ENCODE measurements at places on chromosomes 1 and 21.

DNA sequence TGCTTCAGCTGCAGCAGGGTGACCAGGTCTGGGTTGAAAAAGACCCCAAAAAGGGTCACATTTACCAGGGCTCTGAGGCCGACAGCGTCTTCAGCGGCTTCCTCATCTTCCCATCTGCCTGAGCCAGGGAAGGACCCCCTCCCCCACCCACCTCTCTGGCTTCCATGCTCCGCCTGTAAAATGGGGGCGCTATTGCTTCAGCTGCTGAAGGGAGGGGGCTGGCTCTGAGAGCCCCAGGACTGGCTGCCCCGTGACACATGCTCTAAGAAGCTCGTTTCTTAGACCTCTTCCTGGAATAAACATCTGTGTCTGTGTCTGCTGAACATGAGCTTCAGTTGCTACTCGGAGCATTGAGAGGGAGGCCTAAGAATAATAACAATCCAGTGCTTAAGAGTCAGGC lies 2.9 kb downstream of the C1QA start:
- no peak for DNase-seq

DNA sequence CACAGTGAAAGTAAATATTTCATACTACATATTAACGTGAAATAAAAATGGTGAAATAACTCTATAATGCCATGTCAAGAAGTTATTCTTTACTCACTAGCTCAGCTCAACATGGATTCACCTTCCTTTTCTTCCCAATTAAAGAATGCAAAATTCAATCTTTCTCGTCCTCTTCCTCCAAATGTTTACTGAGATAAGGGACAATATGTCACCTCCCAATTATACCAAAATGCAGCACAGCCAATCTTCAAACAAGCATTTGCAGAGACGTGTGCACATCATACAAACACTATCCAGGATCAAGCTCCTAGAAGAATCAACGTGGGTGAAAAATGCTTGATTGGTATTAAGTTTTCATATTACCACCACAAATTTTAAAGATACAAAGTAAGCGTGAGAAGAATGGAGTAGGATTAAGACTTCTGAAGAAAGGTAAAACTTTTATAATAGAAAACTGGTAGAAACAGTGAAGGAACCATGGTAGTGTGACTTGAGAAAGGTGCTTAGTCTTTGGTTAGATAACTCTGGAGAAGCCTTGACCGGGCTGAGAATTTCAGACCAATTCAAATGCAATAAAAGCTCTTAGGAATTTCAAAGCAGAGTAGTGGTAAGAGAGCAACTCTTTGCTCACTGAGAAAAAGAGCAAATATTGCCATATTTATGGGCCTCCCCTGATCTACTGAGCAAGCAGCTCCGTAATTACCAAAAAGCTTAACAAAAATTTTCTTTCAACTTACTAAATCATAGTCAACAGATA lies 7.2 kb downstream of the PTP4A2 start:
- no peak for DNase-seq

DNA sequence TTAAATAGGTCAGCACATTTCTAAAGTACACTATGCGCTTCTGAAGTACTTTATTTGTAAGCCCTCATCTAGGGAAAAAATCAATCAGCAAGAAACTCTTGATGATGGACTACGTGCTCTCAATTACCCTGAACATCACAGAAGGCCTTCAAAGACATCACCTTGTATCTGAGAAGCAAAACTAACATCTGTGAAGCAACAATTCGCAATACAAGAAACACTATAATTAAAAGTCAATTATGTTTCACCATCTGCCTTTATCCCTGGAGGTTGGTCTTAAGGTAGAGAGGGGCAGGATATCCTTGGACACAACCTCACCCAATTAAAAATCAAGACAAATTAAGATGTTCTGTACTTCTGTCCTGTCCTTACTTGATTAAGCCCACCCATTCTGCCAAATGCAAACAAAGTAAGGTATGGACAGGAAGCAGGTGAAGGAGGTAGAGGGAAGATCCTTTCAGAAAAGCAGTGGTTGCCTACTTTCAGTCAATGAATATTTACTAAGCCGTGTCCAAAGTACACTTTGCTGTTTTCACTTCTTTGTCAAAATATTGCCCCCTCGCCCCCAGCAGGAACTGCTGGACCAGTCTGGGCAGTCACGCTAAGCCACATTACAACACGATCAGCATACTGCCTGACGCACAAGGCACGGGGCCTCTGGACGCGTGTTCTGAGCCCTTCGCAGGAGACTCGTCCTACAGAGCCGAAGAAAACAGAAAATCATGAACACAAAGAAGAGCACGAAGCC lies 887 bp downstream of the SLC19A2 start:
- DNase-seq, result peak; percentile 28

GRCh38 chr1:37143800-37144199 lies 109.5 kb upstream of the GRIK3 start:
- DNase-seq, result no peak

- no peak for DNase-seq
Measured at GRCh38 chr1:154551474-154551873, 7.0 kb downstream of the UBE2Q1 start.

- DNase-seq, result no peak
Measured at GRCh38 chr1:37169743-37170275, 135.5 kb upstream of the GRIK3 start.

DNA sequence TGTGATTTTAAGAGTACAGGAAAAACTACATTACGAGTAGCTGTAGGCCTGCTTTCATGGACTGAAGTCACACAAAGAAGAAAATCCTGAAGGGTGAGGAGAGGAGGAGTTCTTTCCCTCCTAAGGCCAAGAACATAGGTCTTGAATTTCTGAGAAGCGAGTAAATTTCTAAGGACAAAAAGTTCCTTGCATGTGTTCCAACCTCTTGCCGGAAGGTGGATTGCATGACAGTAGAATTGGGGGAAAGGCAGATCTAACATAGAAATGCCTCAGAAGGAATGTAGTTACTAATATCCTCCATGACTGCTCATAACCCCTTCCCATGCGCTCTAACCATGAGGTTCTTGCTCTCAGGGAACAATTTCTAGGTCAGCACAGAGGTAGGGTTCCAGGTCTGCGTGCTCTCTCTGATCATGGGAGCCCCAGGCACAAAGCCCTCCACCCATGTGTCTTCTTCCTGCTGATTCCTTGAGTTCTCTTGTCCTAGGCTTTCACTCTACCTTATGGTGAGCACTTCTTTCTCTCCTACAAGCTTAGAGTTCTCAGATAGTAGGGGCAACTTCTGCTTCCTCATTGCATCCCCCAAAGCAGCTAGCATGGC lies 13.7 kb downstream of the CD2 start:
- DNase-seq, result no peak

GRCh38 chr1:79310609-79311008 lies 304.1 kb upstream of the ADGRL4 start:
- DNase-seq, result no peak

GRCh38 chr1:201167041-201167991 lies 13.0 kb upstream of the TMEM9 start:
- no peak for DNase-seq

DNA sequence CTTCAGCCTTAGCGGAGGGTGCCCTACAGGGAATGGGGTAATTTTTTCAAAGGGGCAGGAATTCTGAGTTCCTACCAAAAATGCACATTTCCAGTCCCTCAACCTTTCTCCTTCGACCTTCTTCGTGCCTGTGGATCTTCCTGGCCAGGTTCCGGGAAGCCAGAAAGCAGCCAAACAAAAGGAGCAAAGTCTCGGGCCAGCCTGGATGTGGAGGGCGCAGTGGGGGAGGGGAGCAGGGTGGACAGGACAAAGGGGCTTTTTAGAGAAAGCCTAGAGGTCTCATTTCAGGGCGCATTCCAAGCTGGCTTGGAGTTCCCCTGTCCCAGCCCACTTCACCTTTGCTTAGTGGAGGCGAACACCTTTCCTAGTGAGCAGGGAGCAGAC lies 2.9 kb upstream of the INAVA start:
- DNase-seq, result no peak

- no peak for DNase-seq
Measured at GRCh38 chr1:67840449-67840848, 7.2 kb upstream of the GNG12 start.

Data from stimulated activated CD4-positive, alpha-beta T cell treated with anti-CD3 and anti-CD28 coated beads, TNF-alpha, amount 100 ng/mL, for 24 hours (primary cell).